ENCODE measurements at places on chromosomes 16 and 17.

DNA sequence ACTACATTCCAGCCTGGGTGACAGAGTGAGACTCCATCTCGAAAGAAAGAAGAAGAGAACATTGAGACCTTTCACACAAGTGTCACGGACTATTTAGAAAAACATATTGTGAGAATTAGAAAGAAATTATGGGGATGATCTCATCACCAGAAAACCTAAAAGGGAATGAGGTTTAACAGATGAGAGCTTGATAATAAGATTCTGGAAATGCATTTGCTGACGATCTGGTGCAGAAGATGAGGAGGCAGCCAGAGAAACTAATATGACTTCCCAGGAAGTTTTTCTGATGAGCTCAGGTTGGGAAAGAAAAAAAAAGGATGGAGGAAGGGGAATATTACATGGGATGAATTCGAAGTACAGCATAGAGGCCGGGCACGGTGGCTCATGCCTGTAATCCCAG is 10.8 kb upstream of the APOH start:
- DNase-seq, result no peak

GRCh38 chr16:30569746-30570635 is 1.5 kb downstream of the ZNF688 start:
- no peak for DNase-seq

- no peak for DNase-seq
Measured at GRCh38 chr16:180681-181564, 664 bp downstream of the HBQ1 start.

DNA sequence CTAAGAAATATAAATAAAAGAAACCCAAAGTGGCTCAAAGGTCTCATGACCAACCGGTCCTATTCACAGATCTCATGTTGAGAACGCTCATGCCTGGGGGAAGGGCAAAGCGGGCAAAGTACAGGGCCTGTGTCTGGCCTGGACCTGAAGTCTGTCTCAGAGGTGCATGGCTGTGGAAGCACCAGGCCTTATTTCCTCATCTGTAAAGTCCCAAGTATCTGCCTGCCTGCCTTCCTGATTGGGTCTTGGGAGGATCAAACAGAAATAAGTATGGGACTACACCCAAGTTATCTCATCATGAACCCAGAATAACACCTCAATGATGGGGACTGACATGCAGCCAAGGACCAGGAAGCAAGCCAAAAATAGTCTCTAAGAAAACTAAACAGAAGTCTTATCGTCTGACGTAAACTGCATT is 14.2 kb downstream of the AXIN2 start:
- no peak for DNase-seq

DNA sequence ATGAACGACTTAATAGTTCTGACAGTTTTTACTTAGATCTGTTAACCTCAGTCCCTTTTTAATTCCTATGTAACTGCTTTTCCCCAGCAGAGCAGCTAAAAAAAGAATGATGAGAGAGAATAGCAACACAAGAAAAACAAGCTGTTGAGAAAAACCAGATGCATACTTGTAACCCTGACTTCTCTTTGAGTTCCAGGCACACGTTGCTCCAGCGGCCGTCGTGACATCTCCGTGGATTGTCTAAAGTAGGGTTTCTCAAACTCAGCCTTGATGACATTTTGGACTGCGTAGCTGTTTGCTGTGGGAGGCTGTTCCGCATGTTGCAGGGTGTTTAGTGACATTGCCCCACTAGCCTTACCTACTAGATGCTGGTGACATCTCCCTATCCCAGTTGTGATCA is 324.0 kb downstream of the SNX29 start:
- DNase-seq, result no peak

GRCh38 chr16:27515874-27516353 is 33.8 kb downstream of the GTF3C1 start:
- no peak for DNase-seq

DNA sequence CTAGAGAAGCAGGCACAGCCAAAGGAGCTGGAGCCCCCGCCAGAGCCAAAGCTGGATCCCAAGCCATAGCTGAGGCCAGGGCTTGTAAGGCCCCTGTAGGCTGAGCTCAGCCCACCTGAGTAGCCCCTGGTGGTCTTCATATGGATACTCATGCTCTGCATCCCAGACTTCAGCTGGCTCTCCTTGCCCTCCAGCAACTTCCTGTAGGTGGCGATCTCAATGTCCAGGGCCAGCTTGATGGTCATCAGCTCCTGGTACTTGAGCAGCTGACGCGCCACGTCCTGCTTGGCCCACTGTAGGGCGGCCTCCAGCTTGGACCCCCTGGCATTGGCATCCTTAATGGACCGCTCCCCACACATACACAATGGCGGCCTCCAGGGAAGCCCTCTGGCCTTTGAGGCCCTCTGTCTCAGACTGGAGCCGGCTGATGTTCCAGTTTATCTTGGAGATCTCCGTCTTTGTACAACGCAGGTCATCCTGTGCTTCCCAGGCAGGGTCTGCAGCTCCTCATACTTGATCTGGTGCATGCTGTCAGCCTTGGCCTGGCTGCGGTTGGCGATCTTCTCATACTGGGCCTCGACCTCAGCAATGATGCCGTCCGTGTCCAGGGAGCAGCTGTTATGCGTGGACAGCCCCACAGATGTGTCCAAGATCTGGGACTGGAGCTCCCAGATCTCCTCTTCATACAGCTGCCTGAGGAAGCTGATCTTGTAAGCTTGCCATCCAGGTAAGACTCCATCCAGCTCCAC is 28.9 kb downstream of the IKZF3 start:
- DNase-seq, result no peak

DNA sequence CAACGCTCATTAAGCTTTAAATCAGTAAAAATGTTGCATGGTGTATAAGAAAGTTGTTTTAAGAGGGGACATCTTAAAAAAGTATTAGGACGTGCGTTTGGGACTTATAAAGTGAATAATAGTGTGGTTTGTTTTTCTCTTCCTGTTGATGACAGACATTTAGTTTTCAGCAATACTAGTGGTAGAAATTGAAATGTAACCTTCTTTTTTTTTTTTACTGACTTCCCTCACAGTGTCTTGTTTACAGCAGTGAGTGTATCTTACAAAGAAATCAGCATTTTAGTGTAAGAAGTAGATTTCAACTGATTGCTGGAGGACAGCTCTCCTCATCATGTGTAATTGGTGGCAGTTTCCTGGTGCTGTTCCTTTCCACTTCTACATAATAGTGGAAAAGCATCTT is 39.6 kb downstream of the CYLD start:
- DNase-seq, result no peak

- no peak for DNase-seq
Measured at GRCh38 chr17:65371702-65372101, 189.7 kb downstream of the AXIN2 start.

DNA sequence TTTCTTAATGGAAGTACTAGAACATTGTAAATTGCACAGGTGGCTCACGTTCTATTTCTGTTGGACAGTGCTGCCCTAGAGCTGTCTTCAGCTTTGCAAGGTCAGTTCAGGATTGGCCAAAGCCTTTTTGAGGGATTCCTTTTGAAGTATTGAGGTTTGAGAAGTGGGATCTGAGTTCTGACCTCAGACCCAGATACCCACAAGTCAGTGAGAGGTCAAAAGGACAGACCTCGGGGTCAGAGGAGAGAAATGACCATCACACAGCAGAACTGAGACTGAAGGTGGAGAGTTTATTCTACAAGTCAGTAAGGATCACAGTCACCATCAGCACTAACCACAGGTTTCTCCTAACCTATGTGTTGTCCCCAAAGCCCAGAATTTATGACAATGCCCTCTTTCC is 1.7 kb downstream of the ACSM5 start:
- DNase-seq, result no peak

DNA sequence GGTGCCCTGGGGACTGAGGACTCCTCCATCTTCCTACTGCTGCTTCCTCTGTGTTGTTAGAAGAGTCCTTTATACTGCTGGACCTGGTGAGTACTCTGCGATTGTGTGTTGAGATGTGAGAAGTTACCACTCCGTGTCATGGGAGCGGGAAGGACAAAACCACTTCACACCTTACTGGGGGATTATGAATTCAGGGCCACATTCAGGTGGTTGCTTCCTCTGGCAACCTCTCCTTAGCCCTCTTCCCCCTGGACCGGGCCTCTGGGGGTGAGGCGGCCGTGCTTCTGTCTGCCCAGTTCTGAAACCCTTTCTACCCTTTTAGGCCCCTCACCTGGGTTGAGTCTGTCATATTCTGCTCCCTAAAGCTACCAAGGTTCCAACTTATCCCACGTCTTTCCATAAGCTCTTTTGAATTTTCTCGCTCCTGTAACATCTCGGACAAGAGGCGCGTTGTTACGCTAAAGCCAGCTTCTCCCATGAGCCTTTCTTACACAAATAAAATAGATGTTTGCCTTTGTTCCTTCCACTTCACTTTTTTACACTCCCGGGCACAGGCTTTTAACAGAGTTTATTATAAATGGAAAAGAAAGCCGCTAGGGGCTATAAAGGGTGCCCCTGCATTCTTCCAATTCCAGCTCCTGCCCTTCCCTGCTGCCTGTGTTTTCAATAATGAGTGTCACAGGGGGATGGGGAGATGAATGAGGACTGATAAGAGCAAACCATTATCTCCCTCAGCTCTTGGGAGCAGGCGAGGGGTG is 20.7 kb upstream of the CDH13 start:
- DNase-seq, result no peak

- no peak for DNase-seq
Measured at GRCh38 chr16:64627288-64627687, 494.6 kb downstream of the CDH11 start.

GRCh38 chr17:32503251-32504165 is 16.7 kb downstream of the CDK5R1 start:
- DNase-seq, result no peak

- DNase-seq, result no peak
Measured at GRCh38 chr16:48001324-48001895, 154.4 kb downstream of the ABCC12 start.

GRCh38 chr16:61890386-61890785 is 145.9 kb downstream of the CDH8 start:
- DNase-seq, result no peak

- DNase-seq, result no peak
Measured at GRCh38 chr16:52561910-52562741, 15.2 kb upstream of the TOX3 start.

GRCh38 chr17:66915792-66916191 is 48.7 kb upstream of the CACNG4 start:
- no peak for DNase-seq

- DNase-seq, result no peak
Measured at GRCh38 chr16:2895813-2896212, 12.8 kb downstream of the FLYWCH2 start.

- DNase-seq, result no peak
Measured at GRCh38 chr17:27199948-27200347, 94.0 kb upstream of the WSB1 start.

- no peak for DNase-seq
Measured at GRCh38 chr16:89697161-89697615, 4.3 kb downstream of the SPATA2L start.

DNA sequence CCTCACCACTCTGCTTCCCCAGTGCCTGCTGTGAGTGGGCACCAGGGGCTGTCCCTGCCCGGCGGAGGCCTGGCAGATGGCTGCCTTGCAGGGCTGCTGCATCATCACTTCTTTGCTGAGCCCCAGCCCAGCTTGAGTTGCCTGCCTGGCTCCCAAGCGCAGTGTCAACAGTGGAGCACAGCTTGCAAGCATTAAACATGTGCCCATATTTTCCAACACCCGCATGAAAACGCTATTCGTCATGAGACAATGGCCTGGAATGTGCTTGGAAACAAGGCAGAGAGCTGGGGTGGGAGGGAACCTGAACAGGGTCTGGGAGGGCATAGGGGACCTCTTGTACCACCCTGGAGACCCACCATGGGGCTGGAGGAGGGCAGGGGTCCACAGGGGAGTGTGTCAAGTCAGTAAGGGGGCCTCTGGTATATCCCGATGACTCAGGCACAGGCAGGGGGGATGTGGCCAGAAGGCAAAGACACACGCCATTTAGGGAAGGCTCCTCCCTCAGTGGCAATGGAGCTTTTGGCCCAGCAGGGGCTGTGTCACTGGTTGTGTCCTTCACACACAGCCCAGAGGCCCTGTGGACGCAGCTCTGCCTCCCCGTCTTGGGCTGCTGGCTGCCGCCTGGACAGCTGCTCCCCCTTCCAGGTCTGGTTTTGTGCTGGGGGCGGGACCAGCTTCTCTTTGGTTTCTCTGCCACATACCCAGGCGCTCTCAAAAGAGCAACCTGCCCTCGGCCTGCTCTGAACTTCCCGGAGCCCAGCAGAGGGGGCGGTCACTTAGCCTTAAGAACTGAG is 17.4 kb upstream of the MTSS2 start:
- DNase-seq, result no peak

DNA sequence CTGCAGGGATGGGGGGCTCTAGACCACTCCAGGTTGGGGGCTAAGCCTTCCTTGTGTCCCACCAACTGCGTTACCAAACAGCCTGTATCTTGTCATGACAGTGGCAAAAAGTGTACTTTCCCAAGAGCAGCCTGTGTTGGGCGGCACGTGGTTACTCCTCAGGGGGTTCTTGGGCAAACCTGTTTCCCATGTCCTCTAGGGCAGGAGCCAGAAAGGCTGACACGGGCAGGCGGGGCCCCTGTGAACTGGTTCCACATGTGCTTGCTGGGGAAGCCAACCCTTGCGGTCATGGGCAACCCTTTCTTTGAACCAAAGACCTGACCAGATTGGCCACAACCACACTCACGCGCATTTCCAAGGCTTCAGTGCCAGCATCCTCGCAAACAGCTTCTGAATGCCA is 228.5 kb downstream of the RBFOX3 start:
- DNase-seq, result no peak

DNA sequence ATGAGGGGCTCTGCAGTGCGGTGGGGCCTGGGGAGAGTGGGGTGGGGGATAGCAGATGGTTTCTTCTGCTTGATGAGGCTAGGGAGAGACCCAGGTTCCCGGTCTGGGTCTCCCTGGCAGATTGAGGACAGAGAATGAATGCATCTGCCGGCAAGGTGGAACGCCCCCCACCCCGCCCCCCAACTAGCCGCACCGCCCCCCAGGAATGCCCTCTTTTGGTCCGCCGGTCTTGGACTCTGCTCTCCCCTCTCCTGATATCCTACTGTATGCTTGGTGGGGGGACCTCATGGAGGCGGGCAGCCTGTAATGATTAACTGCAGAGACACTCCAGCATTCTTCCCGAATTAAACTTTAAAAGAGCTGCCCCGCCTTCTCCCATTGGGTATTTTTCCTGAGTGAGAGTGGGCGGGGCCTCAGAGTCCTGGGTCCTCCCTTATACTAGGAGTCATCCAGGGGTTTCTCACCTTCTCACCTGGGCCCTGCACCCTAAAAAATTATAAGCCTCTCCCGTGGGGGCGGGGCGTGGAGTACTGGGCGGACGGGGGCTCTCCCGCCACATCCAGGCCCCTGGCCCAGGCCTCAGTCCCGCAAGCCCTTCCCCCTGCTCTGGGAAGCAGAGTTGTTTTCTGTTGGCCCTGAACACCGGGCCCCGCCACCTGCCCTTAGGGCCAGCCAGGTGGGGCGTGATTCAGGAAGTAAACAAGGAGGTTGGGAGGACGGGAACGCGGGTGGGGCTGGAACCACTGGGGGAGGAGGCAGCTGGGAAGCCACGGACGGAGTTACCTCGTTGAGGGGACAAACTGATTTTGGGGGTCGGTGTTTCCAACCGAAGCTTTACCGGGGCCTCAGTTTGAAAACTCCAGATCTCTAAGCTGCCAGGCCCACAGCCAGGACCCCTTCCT is 1.5 kb downstream of the GRB7 start:
- DNase-seq, result no peak

- DNase-seq, result no peak
Measured at GRCh38 chr17:38867179-38867967, 2.5 kb upstream of the LASP1 start.
